ENCODE measurements at places on chromosomes 1 and 21. TPM values are rescaled to one million over a fixed set of nuclear protein-coding genes. Genes with fewer than 3 reads are reported as not detected.

The RGS18 gene
- 9.1 TPM for total RNA-seq

The MTHFR gene
- 45.4 TPM for total RNA-seq

The NR1I3 gene
- total RNA-seq: not detected

The HES3 gene
- total RNA-seq: not detected

The DCST1 gene
- total RNA-seq: not detected

The ASCL5 gene
- 0.29 TPM for total RNA-seq

The NES gene
- 54.7 TPM for total RNA-seq

The TDRD5 gene
- 0.17 TPM for total RNA-seq

The RIPPLY3 gene
- total RNA-seq: not detected

The WDTC1 gene
- 44.1 TPM for total RNA-seq

DNA sequence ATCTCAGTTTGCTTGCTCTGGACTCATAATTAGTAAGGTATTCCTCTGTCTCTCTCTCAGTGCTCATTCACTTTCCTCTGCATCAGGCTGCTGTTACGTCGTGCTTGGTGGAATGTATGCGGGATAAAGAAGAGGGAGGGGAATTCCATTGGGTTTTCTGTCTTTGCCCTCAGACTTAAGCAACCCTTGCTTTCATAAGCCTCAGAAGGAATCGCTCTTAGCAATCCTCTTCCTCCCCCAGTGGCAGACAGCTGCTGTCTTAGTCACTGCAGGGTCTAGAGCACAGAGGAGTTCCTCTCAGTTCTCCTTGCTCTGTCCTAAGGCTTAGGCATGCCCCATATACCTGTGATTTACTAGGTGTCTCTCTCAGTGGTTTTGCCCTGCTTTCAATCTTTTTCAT lies 19.1 kb upstream of the NTMT2 start:
- H3K27me3 ChIP-seq: no peaks in the 10 kb centered on the region
- no peak overlapping the region for H3K27ac ChIP-seq
- no peak overlapping the region for H3K4me3 ChIP-seq
- no peaks in the 10 kb centered on the region for H3K36me3 ChIP-seq
- no peaks in the 10 kb centered on the region for H3K4me1 ChIP-seq
- no peak for DNase-seq

DNA sequence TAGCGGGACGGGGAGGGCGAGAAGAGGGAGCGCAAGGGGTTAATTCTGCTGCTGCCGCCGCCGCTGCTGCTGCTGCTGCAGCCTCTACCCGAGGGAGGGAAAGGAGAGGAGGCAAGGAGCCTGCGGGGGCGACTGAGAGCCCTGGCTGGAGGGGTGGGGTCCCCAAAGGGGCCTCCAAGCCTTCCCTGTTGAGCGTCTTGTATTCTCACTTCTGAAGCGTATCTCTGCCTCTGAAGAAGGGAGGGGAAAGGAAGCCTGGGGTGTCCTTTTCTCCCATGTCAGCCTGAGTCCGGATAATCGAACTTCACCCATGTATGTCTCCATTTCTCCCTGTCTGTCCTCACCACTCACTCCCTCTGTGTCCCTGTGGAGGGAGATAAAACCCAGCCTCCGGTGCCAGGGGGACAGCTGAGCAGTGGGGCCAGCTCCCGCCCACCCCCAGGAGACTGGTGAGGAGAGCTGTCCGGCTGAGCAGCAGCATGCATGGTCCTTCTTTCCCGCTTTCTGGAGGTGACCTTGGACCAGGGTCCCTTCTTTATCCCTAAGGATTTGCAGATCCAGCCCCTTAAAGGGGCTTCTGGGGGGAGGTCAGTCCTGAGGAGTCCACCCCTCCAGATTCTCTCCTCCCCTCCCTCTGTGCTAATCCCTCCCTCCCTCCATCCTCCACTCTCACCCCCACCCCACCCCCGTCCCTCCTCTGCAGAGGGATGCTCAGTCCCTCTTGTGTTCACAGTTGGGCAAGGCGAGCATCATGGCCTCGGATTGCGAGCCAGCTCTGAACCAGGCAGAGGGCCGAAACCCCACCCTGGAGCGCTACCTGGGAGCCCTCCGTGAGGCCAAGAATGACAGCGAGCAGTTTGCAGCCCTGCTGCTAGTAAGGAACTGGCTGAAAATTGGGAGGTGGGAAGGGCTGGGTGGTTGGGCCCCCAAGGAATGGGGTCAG lies 1.0 kb downstream of the NCDN start:
- H3K27me3 ChIP-seq: no peaks in the 10 kb centered on the region
- DNase-seq: no peak
- peak overlapping the region; percentile 97 for H3K4me3 ChIP-seq
- H3K27ac ChIP-seq: peak overlapping the region; percentile 96

DNA sequence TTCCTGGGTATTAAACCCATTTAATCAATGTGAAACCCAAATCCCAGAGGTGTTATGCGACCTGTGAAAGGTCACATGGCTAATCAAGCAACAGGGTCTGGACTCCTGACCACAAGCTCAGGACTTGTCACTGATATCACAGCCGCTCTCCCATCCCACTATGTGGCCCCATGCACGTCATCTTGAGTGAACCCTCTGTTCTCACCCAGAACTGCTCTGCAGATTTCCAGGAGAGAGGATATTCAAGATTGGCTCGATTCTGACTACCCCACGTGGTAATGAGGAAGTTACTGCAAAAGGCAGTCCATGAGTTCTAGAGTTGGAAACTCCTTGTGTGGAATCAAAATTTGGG lies 173.5 kb upstream of the ETV3 start:
- no peaks in the 10 kb centered on the region for H3K36me3 ChIP-seq
- no peak overlapping the region for H3K27ac ChIP-seq
- H3K4me3 ChIP-seq: no peak overlapping the region
- H3K4me1 ChIP-seq: no peaks in the 10 kb centered on the region
- DNase-seq: no peak

GRCh38 chr1:6614019-6614928 lies 743 bp downstream of the PHF13 start:
- peaks cover 9% of the 10 kb centered on the region for H3K4me1 ChIP-seq
- peak; percentile 83 for DNase-seq
- H3K4me3 ChIP-seq: peak overlapping the region; percentile 85
- H3K36me3 ChIP-seq: no peaks in the 10 kb centered on the region
- H3K27me3 ChIP-seq: no peaks in the 10 kb centered on the region
- H3K27ac ChIP-seq: peak overlapping the region; percentile 91

DNA sequence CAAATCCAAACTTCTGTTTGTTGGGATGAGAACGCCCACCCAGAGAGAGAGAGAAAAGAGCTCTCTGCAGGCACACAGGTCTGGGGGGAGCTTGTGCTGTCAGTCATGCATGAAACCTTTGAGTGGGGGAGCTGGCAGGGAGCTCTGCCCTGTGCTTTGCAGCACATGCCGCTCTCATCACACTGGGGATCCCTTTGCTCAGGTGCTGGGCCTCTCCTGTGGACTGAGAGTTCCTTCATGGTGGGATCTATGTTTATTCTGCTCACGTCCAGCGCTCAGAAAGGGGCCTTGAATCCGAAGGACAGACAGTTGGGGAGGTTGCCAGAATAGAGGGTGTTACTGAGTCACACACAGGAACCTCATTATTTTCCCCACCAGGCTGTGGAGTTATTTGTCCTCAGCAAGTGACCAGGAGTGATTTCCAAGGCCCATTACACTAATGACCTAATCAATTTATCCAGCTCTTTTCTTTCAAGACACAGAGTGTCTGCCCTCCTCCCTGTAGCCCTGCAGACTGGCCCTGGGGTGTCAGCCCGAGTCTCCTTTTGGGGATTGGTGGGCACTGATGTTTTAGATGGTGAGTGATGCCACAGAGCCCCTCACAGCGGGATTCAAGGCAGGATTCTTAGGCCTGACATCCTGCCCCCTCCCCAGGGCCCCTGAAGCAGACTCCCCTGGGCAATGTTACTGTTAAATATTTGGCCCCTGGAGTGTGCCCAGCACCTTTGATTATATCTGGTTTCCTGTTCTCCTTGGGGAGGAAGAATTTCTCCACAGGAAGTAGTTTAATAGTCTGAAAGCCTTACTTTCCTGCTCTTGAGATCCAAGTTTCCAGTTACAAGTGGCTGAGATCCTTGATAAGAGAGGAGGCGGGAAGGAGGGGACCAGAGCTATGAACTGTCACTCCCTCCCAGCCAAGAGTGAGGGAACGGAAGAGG lies 22.3 kb downstream of the MYBPH start:
- H3K36me3 ChIP-seq: no peaks in the 10 kb centered on the region
- peaks cover 18% of the 10 kb centered on the region for H3K4me1 ChIP-seq
- H3K27me3 ChIP-seq: no peaks in the 10 kb centered on the region
- no peak overlapping the region for H3K27ac ChIP-seq

DNA sequence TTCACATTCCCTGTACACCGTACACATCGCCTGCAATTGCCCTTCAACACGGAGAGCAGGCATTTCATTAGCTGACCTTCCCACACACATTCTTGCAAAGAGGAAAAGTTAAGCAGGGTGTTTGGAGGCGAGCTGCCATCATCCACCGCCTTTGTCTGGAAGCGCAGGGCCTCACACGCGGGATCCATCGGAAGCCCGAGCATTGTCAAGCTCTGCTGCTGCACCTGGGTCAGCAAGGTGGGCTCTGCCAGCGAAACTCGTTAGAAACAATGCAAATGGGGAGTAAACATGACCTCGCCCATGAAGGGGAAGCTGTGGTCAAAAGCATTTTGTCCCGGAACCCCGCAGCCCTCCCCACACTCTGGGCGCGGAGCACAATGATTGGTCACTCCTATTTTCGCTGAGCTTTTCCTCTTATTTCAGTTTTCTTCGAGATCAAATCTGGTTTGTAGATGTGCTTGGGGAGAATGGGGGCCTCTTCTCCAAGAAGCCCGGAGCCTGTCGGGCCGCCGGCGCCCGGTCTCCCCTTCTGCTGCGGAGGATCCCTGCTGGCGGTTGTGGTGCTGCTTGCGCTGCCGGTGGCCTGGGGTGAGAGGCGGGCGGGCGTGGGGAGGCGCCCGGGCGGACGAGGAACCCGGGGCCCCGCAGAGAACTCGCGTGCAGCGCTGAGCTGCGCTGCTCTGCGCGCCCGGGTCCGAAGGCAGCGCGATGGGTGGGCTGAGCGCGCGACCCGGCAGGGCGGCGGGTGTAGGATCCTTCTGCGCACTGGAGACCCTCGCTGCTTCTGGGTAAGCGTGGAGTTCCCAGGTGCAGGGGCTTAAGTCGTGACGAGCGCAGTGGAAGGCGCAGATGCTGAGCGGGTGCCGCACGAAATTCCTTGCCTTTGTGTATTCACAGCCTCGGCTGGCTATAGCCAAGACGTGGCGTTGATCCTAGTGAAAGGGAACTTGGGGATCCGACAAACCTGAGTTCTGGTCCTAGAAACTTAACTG lies at the start of gene CR1:
Gene CR1 (plus strand): TSS at position 357 of the 992 bp plus-strand sequence. CDS start 111 bp downstream, at position 468.
- H3K27ac ChIP-seq: no peak within 1 kb of the TSS
- no peaks in the 10 kb centered on the region for H3K36me3 ChIP-seq
- DNase-seq: peak; percentile 76
- H3K4me1 ChIP-seq: peaks cover 10% of the 10 kb centered on the region

GRCh38 chr1:221522529-221522940 lies 219.4 kb downstream of the DUSP10 start:
- no peak overlapping the region for H3K4me3 ChIP-seq
- no peak for DNase-seq
- H3K36me3 ChIP-seq: no peaks in the 10 kb centered on the region

- no peak for DNase-seq
- H3K4me3 ChIP-seq: no peak overlapping the region
- peaks cover 16% of the 10 kb centered on the region for H3K4me1 ChIP-seq
- no peak overlapping the region for H3K27ac ChIP-seq
- no peaks in the 10 kb centered on the region for H3K27me3 ChIP-seq
Observed at GRCh38 chr1:35285771-35286606, 17.5 kb downstream of the ZMYM4 start.

DNA sequence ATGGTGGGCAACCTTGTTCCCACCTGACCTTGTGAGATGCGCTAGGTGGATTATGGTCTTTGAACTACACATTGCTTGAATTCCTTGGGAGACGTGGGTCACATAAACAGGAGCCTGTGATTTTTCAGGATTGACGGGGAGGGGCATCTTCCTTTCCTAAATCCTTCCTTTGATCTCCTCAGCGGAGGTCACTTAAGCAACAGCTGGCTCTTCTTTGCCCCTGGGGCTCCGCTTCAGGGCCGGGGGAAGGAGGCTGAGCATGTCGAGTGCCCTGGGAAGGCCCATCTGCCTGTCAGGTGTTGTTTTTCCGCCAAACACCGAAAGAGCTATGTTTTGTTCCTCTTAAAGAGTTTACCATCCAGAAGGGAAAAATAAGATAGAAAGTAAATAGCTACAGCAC lies 40.6 kb downstream of the KIF26B start:
- no peak for DNase-seq
- H3K27me3 ChIP-seq: no peaks in the 10 kb centered on the region
- no peak overlapping the region for H3K4me3 ChIP-seq
- no peak overlapping the region for H3K27ac ChIP-seq

DNA sequence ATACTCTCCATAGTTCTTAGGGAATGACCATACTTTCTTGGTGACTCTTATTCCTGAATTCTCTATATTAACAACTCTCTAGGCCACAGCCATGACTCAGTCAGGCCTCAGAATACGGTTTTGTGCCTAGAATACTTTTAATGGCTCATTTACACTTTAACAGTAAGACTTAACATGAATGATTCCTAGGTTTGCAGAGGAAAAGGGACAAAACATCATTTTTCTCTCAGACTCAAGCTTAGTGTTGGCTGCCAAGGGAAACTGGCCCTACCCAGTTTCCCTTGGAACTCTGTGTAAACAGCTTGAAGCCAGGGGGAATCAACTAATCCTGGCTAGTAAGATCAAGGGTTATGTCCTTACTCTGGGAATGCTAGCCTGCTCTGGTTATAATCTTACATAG lies 164.9 kb upstream of the PKN2 start:
- H3K36me3 ChIP-seq: no peaks in the 10 kb centered on the region
- no peaks in the 10 kb centered on the region for H3K27me3 ChIP-seq
- no peak overlapping the region for H3K4me3 ChIP-seq
- no peak overlapping the region for H3K27ac ChIP-seq

GRCh38 chr1:119220991-119221390 lies 80.5 kb upstream of the WARS2 start:
- H3K4me3 ChIP-seq: no peak overlapping the region
- no peak overlapping the region for H3K27ac ChIP-seq
- DNase-seq: no peak
- H3K36me3 ChIP-seq: no peaks in the 10 kb centered on the region

- H3K4me3 ChIP-seq: no peak overlapping the region
- no peaks in the 10 kb centered on the region for H3K4me1 ChIP-seq
- no peaks in the 10 kb centered on the region for H3K27me3 ChIP-seq
Observed at GRCh38 chr1:70288166-70288565, 66.4 kb downstream of the ANKRD13C start.

GRCh38 chr1:31099293-31100032 lies 33.9 kb upstream of the PUM1 start:
- no peak overlapping the region for H3K27ac ChIP-seq
- no peak overlapping the region for H3K4me3 ChIP-seq
- H3K27me3 ChIP-seq: no peaks in the 10 kb centered on the region
- H3K36me3 ChIP-seq: no peaks in the 10 kb centered on the region

- H3K27me3 ChIP-seq: no peaks in the 10 kb centered on the region
- H3K4me3 ChIP-seq: no peak overlapping the region
- H3K36me3 ChIP-seq: no peaks in the 10 kb centered on the region
- H3K27ac ChIP-seq: no peak overlapping the region
- peaks cover 6% of the 10 kb centered on the region for H3K4me1 ChIP-seq
- DNase-seq: no peak
Observed at GRCh38 chr1:202127061-202127460, 4.3 kb downstream of the GPR37L1 start.

- H3K27ac ChIP-seq: no peak overlapping the region
- H3K4me3 ChIP-seq: no peak overlapping the region
- H3K27me3 ChIP-seq: no peaks in the 10 kb centered on the region
- no peaks in the 10 kb centered on the region for H3K36me3 ChIP-seq
- no peaks in the 10 kb centered on the region for H3K4me1 ChIP-seq
Observed at GRCh38 chr1:240691501-240691900, 79.5 kb upstream of the GREM2 start.
